ENCODE measurements at places on chromosomes 3 and 15.

GRCh38 chr3:11878837-11879236, 32.2 kb upstream of the TAMM41 start:
- H3K4me1 ChIP-seq, result no peaks in the 10 kb centered on the region
- H3K27me3 ChIP-seq, result no peaks in the 10 kb centered on the region
- DNase-seq, result no peak
- no peaks in the 10 kb centered on the region for H3K36me3 ChIP-seq
- no peak overlapping the region for H3K27ac ChIP-seq

DNA sequence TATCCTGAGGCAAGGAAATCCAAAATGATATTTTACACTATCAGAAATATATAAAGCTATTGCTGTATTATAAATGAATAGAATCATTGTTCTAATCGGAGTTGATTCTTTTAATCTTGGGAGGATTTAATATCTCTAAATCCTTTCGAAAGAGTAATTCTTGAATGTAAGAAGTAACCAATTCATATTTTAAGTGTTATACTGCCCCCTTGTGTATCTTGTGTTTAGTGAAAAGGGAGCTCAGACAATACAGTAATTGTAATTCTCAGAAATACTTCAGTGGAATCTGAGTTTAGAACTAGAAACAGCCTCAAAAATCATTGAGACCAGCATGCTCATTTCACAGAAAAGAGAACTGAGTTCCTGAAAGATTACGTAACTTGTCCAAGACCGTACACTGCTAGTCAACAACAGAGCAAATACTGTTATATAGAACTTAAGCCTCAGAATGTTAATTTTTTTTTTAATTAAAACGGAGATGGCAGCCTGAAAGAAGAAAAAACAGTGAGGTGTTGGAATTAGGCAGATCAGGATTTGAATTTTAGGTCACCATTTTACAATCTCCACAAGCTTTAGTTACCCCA, 42.9 kb downstream of the PLCH1 start:
- DNase-seq, result no peak
- no peak overlapping the region for H3K27ac ChIP-seq
- H3K27me3 ChIP-seq, result no peaks in the 10 kb centered on the region
- H3K36me3 ChIP-seq, result no peaks in the 10 kb centered on the region
- no peaks in the 10 kb centered on the region for H3K4me1 ChIP-seq

GRCh38 chr15:57667171-57667849, 39.2 kb upstream of the POLR2M start:
- no peak overlapping the region for H3K27ac ChIP-seq
- no peak for DNase-seq
- no peaks in the 10 kb centered on the region for H3K27me3 ChIP-seq
- no peaks in the 10 kb centered on the region for H3K36me3 ChIP-seq
- no peak overlapping the region for H3K4me3 ChIP-seq

- H3K27me3 ChIP-seq, result no peaks in the 10 kb centered on the region
- no peaks in the 10 kb centered on the region for H3K36me3 ChIP-seq
- H3K27ac ChIP-seq, result no peak overlapping the region
- no peaks in the 10 kb centered on the region for H3K4me1 ChIP-seq
Measured at GRCh38 chr3:167323572-167323971, 56.5 kb downstream of the ZBBX start.

DNA sequence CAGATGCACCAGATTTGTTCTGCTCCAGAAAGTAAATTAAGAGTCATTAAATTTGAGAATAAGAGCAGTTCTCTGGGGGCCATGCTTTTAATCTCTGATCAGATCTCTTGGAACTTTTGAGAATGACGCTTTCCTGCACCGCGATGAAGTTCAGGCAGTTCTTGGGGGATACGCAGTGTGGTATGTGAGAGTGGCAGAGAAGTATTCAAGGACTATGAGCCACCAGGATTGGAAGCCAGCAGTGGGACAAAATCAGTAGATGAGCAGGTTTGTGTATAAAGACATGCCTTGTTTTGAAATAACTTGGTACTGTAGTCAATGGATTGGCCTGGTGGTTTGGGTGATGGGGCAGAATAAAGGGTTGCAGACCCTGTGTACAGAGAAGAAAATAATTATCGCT, 483.6 kb downstream of the ERC2 start:
- H3K36me3 ChIP-seq, result no peaks in the 10 kb centered on the region
- H3K27me3 ChIP-seq, result no peaks in the 10 kb centered on the region
- H3K4me3 ChIP-seq, result no peak overlapping the region
- H3K4me1 ChIP-seq, result no peaks in the 10 kb centered on the region
- H3K27ac ChIP-seq, result no peak overlapping the region

- no peak overlapping the region for H3K27ac ChIP-seq
- H3K4me3 ChIP-seq, result no peak overlapping the region
- H3K4me1 ChIP-seq, result peaks cover 11% of the 10 kb centered on the region
Measured at GRCh38 chr15:100529556-100529955, 806 bp upstream of the CERS3 start.

DNA sequence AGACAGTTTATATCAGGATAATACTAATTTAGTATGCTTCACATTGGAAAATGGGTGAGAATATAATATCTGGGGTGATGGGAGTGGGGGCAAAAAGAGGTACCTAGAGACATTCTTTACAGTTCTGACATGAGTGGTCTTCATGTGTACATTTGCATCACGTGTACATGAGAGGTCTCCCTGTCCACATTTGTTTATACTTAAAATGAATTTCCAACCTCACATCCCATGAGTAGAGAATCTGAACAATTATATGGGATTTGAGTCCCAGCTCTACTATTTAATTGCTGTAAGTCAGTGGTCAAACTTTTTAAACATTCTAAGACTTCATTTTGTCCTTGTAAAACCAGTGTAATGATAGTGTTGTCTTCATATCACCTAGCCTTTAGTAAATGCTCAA, 408.4 kb downstream of the NAALADL2 start:
- no peak overlapping the region for H3K27ac ChIP-seq
- H3K4me1 ChIP-seq, result no peaks in the 10 kb centered on the region
- H3K4me3 ChIP-seq, result no peak overlapping the region
- no peaks in the 10 kb centered on the region for H3K27me3 ChIP-seq
- DNase-seq, result no peak
- H3K36me3 ChIP-seq, result no peaks in the 10 kb centered on the region

Measured in spleen (tissue), 13 donors.